Urinary bladder (tissue), 4 donors: ENCODE measurements at places on chromosomes 7 and 10. TPM values are rescaled to one million over a fixed set of nuclear protein-coding genes. Genes with fewer than 3 reads are reported as not detected.

Gene FAM180A
- total RNA-seq: 0.63 TPM

Gene CLIP2
- 19.9 TPM for total RNA-seq

Gene CTAGE6
- 3.4 TPM for total RNA-seq

Gene IMPDH1
- 24.7 TPM for total RNA-seq

DNA sequence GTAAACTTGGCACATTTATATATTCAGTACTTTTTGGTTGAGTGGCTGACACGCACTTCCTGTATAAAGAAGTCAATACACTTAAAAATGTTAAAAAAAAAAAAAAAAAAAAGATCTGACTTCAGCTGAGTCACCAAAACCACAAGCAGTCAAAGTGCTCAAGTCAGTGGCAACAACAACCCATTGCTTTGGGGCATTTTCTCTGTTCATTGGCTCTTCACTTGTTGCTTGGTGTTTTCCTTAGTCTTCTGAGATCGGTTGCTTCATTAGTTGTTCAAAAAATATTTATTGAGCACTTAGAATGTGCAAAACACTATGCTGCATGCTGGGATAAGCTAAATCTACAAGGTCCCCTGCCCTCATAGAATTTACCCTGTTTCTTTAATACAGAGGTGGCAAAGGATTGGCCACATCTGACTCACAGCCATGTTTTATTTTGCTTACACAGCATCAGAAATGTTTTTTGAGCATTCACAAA lies 63.7 kb downstream of the ZNRF2 start:
- DNase-seq: no peak
